ENCODE measurements at places on chromosomes 7 and 10. TPM values are rescaled to one million over a fixed set of nuclear protein-coding genes. Genes with fewer than 3 reads are reported as not detected.

- DNase-seq, result peak; percentile 37
Observed at GRCh38 chr10:50805981-50806622, 66.4 kb downstream of the ASAH2B start.

DNA sequence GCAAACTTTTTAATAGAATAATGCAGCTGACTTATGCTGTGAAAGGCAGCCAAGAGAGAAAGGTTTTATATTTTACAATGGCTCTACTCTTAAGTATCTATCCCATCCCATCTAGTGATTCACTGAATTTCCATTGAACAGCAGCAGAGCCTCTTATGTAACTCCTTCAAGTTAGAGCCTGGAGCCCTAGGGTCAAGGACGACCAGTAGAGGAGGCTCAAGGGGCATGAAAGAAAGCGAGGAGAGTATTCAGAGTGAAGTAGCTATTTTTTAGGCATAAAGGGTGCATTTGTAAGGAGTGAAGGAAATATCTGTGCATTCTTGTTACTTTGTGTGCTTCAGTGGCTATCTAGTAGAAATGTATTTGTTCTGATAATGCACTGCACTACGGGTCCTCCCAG, 180.2 kb upstream of the TPK1 start:
- DNase-seq, result peak; percentile 30

- DNase-seq, result no peak
Observed at GRCh38 chr10:17425584-17426262, 28.7 kb downstream of the ST8SIA6 start.

DNA sequence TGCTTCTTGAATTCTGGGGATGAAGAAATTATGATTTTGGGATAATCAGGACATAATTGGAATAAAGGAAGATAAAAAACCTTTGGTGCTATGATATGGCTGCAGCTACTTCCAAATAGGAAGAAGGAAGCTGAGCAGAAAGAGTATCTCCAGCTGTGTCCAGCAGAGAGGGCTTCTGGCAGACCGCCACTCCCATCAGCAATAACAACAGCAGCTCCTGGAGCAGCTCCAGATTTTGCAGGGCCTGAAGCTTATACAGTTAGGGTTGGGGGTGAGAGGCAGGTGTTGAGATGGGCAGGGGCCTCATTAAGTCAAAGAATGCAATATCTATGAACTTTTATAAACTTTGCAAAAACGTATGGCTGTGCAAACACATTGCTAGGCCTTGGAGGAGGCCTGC, 62.3 kb downstream of the C10orf120 start:
- DNase-seq, result peak; percentile 90

GRCh38 chr10:105745596-105746148, 1104.6 kb downstream of the SORCS3 start:
- DNase-seq, result no peak

GRCh38 chr7:24932815-24933214, 47.2 kb downstream of the OSBPL3 start:
- no peak for DNase-seq

The THNSL1 gene
- total RNA-seq, result 3.6 TPM

DNA sequence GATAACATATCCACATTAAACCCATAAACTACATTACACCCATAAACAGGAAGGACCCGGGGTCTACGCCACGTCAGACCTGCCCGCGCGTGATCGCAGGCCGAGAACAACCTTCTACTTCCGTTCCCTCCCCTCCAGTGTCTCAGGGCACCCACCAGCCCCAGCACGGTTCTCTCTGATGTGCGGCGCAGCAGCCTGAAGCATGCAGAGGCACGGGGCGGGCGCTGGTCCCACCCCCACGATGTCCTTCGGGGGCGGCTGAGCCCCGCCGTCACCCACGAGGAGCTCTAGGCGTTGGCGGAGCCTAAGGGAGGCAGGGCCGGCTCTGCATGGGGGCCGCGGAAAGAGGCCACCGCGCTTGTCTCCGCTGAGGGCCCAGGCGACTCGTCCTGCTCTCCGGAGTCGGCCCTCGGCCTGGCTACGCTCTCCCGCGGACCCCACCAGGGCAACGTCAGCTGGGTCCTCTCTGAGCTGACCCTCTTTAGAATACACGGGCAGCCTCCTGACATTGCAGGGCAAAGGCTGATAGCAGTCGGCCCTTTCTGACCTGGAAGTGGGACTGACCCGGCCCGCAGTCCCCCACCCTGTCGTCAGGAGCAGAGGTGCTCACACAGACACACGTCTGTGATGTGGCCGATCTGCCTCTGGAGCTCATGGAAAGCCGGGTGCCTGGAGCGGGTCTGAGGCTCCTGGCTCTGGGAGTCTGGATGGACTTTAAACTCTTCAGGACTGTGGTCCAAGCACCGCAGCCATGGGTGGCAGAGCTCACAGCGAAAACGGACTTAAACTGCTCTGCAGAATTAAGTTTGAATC, 65.6 kb upstream of the ADGRA1 start:
- no peak for DNase-seq

DNA sequence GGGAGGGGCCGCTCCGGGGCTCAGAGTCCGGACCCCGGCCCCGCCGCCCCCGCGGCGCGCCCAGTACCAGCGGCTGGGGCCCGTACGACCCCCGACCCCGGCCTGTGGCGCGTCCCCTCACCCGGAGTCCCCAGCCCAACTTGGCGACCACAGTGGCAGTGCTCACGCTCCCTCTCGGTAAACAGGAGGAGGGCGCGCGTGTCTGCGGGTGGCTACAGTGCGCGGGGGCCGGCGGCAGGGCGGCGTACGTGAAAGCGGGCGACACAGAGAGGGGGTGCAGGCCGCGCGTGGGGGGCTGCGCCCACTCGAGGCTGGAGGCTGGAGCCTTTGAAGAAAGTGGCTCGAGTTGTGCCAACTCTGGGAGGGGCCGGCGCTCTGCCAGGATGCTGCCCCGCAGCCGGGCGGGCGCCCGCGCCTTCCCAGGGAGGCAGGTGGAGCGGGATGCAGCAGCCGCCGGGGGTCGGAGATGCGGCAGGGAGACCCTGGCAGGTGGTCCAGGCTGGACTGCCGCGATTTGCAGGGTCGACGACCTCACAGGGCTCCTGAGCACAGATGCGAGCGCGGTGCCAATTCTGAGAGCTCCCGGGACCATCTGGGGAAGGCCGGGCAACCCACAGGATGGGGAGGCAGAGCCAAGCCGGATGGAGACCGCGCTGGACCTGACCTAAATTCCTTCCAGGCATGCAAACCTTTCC, 655 bp downstream of the PTPRE start:
- DNase-seq, result no peak

GRCh38 chr10:60646966-60647796, 131.1 kb upstream of the CDK1 start:
- DNase-seq, result peak; percentile 81

DNA sequence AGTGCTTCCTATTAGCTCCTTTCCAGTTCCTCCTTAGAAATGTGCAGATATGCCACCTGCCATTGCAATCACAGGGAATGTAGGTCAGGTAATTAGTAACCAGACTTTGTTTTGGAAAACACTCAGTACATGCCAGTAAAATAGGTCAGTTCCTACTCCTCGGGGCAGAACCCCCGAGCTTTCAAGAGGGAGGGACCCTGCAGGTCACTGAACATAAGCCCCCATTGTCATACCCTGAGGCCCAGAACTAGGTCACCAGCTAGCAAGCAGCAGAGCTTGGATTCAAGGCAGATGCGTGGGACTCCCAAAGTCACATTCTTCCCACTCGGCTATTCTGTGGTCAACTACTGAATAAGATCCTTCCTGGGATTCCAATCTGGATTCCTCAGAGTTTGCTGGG, 104.8 kb downstream of the PPP1R3C start:
- no peak for DNase-seq

The PPRC1 gene
- 19.3 TPM for total RNA-seq

DNA sequence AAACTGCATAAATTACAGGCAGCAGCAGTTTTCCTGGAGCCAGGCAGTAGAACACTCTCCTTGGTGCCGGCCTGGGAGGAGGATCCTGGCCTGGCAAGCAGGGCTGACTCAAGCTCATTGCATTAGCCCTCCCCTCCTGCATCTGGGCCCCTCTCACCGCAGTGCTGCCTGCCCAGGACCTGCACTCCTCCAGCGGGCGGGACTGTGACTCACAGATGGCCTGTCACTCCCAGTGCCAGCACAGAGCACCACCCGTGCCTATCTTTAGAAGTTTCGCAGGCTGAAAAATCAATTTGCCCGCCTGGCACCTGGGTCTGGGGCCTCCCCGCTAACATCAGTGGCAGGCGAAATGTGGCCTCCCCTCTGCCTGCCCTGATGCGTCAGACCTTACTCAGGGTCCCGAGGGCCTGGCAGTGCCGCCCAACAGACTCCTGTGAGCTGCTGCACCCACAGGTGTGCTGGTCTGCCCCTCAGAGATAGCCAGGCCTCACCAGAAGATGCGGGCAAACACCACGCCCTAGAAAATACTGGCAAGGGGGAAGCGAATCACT, 123.8 kb downstream of the KCNMA1 start:
- no peak for DNase-seq

- DNase-seq, result no peak
Observed at GRCh38 chr10:18254086-18254485, 113.9 kb downstream of the CACNB2 start.

GRCh38 chr10:131774681-131775085, 126.1 kb upstream of the PPP2R2D start:
- no peak for DNase-seq

- DNase-seq, result no peak
Observed at GRCh38 chr10:43939389-43939938, 290.8 kb upstream of the ZNF32 start.

DNA sequence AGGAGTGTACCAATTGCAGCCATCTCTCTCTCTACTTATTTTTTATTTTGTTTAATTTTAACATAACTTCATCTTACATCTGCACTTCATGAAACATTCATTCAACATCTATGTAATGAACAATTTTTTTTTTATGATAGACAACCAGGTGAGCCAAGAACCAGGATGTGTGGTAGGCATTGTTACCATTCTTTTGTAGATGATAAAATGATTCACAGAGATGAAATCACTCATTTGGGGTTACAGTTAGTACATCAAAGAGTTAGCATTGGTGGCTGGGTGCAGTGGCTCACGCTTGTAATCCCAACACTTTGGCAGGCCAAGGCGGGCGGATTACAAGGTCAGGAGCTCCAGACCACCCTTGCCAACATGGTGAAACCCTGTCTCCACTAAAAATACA, 127.8 kb downstream of the HDAC9 start:
- no peak for DNase-seq

DNA sequence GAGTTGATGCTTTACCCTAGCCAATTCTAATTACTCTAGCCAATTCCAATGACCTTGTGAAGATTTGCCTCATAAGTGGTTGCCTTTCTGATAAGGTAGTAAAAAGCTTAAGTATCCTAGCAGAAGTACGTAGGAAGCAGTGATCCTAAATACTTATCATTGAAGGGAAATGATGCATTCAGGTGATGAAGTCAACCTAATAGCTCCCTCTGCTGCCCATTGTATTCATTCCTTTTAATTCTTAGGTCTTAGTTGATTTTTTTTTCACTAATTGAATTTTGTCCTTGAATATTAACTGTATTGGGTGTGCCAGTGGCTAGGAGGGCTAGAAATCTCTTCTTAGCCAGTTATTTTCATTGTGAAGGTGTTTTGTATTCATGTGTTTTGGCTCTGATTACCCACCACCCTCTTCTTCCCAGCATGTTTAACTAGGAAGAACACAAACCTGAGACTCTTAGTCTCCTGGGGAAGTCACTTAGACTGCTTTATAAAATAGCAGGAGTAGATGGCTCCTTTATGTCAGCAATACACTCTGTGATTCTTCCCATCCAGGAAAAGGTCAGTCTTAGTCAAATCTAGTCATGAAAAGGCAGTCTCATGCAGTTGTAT, 46.3 kb downstream of the PLEKHA8 start:
- peak; percentile 39 for DNase-seq

DNA sequence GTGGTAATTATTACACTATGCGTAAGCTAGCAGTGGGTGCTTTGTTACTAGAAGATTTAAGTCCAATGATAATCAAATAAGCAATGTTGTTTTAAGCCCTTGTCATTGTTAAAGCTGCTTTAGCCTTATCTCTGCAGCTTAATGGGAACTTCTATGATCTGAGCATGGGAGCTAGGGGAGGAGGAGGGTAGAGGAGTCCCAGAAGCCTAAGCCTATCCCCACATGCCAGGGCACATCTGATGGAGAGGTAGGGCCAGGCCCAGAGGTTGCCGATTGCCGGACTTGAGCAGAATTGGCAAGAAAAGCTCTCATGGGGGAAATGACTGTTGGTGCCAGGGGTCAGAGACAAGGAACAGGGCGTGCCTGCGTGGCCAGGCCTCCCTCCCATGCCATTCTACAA, 13.4 kb downstream of the CUBN start:
- no peak for DNase-seq

The DENND2A gene
- 12.8 TPM for total RNA-seq

The AFAP1L2 gene
- 21.0 TPM for total RNA-seq

DNA sequence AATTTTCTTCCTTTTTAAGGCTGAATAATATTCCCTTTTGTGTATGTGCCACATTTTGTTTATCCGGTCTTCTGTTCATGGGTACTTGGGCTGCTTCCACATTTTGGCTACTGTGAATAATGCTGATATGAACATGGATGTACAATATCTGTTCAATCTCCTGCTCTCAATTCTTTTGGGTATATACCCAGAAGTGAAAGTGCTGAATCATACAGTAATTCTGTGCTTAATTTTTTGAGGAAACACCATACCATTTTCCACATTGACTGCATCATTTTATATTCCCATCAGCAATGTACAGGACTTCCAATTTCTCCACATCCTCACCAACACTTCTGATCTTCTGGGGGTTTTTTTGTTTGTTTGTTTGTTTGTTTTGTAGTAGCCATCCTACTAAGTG, 135.0 kb upstream of the INHBA start:
- no peak for DNase-seq

DNA sequence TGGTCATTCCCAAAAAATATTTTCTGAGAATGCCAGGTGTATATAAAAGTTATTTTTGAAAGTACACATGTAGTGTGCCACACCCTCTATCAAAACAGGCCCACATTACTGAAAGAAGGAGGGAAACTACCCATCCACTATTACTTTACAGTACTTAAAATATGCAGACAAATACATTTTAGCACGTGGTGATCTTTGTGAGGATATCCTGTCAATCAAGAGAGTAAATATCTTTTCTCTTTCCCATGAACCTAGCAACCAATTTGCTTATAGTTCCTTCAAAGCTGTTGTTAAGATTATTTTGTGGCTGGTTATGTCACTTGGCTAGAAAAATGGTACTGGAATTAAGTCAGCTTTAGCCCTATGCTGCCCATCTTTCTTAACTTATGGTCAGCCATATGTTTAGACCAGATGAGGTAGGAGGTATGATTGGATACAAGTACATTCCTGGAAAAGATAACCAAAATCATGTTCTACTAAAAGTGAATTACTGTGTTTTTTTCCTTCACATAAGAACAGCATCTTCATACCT, 70.1 kb downstream of the AUTS2 start:
- DNase-seq, result no peak

GRCh38 chr7:5282543-5283316, at the start of gene SLC29A4:
TSS of gene SLC29A4 (plus strand) at chr7:5282943. CDS start at chr7:5287817, 4,874 bp downstream.
- DNase-seq, result peak; percentile 78

- peak; percentile 12 for DNase-seq
Observed at GRCh38 chr10:95784279-95784913, 28.4 kb downstream of the ENTPD1 start.

DNA sequence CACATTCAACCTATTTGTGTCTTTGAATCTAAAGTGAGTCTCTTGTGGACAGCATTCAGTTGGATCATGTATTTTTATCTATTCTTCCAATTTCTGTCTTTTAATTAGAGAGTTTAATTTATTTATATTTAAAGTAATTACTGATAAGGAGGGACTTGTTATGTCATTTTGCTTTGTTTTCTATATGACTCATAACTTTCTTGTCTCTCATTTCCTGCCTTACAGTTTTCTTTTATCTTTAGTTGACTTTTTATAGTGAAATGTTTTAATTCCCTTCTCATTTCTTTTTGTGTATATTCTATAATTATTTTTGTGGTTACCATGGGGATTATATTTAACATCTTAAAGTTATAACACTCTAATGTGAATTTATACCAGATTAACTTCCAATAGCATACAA, 7.3 kb upstream of the ZNF518A start:
- no peak for DNase-seq
